ENCODE measurements at places on chromosomes 12 and 14. TPM values are rescaled to one million over a fixed set of nuclear protein-coding genes. Genes with fewer than 3 reads are reported as not detected.

GRCh38 chr14:74249433-74250375 lies 10.5 kb downstream of the VSX2 start:
- no peak for DNase-seq

GPD1 gene
- total RNA-seq, result 222 TPM

GRCh38 chr14:72500234-72500838 lies 393.6 kb downstream of the DPF3 start:
- no peak for DNase-seq

DNA sequence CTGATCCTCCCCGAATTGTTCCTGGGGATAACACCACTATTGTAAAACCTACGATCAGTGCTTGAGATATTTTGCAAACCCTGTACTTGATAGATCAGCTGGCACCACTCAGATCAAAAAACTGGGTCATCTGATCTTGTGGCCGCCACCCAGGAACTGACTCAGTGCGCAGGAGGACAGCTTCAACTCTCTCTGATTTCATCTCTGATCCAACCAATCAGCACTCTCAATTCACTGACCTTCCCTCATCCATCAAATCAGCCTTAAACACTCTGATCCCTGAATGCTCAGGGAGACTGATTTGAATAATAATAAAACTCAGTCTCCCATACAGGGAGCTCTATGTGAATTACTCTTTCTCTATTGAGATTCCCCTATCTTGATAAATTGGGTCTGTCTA lies 4.2 kb upstream of the XPOT start:
- no peak for DNase-seq

DEGS2 gene
- 4.9 TPM for total RNA-seq

SLC4A8 gene
- total RNA-seq, result 1.2 TPM

DNA sequence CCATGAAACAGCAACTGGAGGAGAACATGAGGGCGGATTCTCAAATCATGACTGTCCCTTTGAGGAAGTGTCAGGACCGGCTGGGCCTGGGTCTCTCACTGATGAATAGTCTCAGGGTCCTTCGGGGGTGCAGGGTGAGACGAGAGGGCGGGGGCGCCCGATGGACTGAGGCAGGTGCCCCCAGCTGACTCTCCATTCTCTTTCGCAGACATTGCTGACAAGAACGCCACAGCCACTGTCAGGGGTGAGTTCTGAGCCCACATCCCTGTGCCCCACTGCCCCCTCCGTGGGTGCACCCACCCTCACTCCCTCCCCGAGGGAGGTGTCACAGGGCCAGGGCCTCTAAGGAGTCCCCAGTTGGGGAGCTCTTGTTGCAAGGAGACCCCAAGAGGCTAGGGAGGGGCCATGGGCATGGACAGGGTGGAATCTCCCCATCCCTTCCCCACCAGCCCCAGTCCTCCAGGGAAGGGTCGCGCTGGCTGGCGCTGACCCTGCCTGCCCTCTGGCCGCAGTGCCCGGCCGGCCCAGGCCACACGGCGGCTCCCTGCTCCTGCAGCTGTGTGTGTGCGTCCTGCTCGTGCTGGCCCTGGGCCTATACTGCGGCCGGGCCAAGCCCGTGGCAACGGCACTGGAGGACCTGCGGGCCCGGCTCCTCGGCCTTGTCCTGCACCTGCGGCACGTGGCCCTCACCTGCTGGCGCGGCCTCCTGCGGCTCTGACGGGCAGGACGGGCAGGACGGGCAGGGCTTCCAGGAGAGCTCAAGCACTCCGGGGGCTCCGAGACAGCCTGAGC lies 8.7 kb downstream of the C14orf180 start:
- DNase-seq, result no peak

FNTB gene
- total RNA-seq, result 6.5 TPM

DUSP16 gene
- 30.1 TPM for total RNA-seq

DNA sequence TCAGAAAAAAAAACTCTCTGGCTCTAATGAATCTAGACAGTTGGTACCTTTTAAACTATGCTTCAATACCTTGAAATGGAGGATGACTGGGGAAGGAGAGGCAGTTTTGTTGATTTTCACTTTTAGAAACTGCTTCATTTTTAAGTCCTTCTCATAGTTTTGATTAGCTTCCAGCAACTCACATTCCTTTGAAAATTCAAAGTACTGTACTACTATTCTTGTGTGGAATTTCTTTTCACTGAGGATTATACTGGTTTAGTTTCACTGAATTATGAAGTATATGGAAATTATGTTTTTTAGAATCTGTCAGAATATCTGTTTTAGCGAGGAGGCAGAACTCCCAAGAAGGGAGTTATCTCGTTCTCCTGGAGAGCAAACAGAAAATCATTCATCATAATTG lies 116.3 kb downstream of the TGFB3 start:
- DNase-seq, result no peak

DNA sequence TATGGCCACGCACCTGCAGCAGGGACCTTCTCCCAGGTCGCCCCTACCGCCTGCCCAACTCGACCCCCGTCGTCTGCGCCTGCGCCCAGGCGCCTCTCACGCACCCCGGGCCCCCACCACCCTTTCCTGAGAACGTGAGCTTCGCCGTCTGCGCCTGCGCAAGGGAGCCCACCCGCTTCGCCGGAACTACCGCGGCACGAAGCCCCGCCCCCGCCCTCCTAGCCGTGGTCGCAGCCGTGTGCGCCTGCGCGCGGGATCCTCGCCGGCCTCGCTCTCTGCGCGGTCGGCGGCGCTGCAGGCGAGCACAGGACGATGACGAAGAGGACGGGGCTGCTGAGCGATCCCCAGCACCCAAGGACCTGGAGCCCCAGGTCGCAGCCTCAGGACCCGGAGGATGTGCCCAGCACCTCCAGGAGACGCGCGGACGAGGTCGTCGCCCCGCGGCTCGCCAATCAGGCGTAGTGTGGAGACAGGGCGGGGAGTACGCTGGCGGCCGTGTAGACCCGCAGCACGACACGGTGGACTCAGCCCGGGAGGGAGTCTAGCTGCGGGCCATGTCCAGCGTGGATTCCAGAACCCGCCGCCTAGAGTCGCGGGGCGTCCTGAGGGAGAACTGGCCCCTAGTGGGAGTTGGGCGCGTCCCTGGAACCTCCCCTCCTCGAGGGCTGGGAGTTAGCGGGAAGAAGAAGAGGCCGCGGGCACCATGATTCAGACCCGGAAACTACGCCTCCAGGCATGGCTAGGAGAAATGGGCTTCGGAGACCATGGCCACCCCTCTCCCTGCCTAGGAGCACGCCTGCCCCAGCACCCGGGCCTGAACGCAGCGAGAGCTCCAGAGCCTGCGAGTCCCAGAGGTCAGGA lies 1120.8 kb upstream of the TMEM132C start:
- peak; percentile 97 for DNase-seq

DNA sequence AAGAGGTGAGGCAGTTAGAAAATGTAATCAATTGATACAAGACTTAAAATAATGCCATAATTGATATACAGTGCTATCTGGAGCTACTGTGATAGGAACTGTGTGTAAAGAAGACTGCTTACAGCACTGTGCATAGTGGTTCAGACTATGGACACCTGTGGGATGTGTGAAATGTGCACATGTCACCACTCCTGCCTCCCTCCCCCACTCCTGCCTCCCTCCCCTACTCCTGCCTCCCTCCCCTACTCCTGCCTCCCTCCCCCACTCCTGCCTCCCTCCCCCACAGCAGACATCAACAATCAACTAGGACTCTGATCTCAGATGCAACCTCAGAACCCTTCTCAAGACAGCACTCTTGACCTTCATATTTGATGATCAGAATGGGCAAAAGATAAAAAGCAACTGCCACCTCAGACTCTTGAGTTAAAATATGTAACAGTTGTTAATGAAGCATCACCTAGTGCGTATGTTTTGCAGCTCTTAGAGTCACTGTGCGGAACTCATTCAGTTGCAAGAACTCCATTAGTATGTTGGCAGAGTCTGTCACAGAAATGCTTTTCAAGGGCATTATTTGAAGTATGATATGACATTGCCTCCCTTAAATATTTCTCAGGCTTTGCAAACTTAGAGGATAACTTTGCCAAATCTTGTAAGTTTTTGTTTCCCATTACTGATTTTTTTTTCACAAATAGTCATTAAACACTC lies 255.2 kb upstream of the DDHD1 start:
- DNase-seq, result no peak

- DNase-seq, result no peak
These were observed 160.0 kb downstream of the TRHDE start for GRCh38 chr12:72432037-72432604.

NRIP2 gene
- 11.8 TPM for total RNA-seq

- no peak for DNase-seq
These were observed 153.1 kb downstream of the TMEM117 start for GRCh38 chr12:43988838-43989560.

- DNase-seq, result no peak
These were observed 94.0 kb downstream of the C12orf50 start for GRCh38 chr12:87935216-87935615.

DNA sequence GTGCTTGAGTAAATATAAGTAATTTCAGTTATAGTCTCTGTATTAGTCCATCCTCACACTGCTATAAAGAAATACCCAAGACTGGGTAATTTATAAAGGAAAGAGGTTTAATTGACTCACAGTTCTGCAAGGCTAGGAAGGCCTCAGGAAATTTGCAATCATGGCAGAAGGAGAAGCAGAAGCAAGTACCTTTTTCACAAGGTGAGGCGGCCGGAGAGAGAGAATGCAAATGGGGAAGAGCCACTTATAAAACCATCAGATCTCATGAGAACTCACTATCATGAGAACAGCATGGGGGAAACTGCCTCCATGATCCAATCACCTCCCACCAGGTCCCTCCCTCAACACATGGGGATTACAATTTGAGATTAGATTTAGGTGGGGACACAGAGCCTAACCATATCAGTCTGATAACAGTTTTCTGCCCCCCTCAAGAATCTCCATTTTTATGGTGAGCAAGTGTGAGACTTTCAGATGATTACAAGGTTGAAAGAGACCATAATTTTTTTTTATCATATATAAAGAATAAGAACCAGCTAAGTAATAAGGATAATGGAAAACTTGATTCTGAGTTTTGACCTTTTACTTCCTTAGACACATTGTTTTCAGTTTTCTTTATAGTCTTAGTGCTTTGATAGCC lies 35.6 kb downstream of the LEMD3 start:
- no peak for DNase-seq

GZMH gene
- total RNA-seq, result not detected

PPP1CC gene
- total RNA-seq, result 140 TPM

DNA sequence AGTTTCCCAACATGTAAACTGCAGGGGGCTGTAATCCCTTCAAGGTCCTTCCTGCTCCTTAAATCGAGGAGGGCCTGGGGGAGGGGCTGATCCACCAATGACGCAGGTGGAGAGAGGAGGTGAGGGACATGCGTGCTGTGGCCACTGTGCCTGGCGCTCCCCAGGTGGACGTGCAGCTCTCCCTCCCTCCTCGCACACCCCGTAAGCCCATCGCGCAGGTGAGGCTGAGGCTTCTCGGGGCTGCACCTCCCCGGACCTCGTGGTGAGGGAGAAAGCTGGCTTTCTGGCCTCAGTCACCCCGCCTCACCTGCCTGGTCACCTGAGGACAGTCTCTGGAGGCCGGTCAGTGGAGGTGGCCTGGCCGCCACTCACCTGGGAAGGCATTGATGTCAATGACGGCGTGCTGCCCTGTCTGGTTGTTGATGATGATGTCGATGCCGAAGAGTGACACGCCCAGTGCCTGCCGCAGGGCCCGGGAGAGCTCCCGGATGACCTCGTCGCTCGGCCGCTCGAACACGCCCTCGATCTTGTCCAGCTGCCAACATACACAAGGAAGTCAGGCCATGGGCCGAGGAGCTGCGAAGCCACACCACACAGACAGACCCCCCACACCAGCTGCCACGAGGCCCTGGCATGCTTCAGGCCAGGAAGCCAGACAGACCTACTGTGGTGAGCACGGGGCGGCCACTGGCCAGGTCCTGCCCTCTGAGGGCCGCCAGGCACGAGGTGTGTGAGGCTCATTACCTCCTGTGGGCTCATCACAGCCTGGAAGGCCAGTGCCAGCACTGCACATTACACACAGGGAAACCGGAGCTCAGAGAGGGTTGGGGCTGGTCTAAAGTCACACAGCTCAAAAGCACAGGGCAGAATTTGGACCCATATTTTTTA lies 23.3 kb downstream of the CHGA start:
- peak; percentile 45 for DNase-seq

PTCSC3 gene
- not detected for total RNA-seq

DNA sequence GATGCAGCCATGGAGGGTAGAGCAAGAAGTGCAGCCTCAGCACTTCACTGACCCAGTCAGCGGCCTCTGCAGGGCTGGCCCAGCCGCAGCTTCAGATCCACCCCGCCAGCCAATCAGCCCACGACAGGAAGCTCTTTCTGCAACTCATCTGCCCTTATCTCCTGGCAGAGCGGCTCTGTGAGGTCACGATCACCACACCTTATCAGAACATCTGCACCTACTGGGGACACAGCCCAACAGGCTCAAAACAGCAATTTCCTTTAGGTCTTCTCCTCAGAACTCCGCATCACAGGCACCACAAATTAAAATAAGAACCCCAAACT lies 287.3 kb downstream of the BCL11B start:
- DNase-seq, result no peak

GRCh38 chr12:95859344-95859816 lies 628 bp downstream of the SNRPF start:
- DNase-seq, result peak; percentile 34

- no peak for DNase-seq
These were observed 3.5 kb upstream of the RHOJ start for GRCh38 chr14:63200767-63201166.

SLC5A8 gene
- 0.41 TPM for total RNA-seq

GRCh38 chr12:42162965-42163364 lies 18.3 kb upstream of the GXYLT1 start:
- no peak for DNase-seq

GRCh38 chr12:47383942-47384341 lies 304.2 kb upstream of the AMIGO2 start:
- peak; percentile 36 for DNase-seq

- no peak for DNase-seq
These were observed 27.6 kb downstream of the EML5 start for GRCh38 chr14:88765130-88765529.

MYF5 gene
- total RNA-seq, result 48.5 TPM

GRCh38 chr12:132427999-132428935 lies 61.7 kb upstream of the FBRSL1 start:
- peak; percentile 70 for DNase-seq

- peak; percentile 80 for DNase-seq
These were observed at the start of gene MYBPC1 for GRCh38 chr12:101594700-101595099. MYBPC1 (plus strand) TSS chr12:101594971; CDS start chr12:101595071, 100 bp downstream.

GRCh38 chr12:93950311-93950710 lies 198.1 kb upstream of the PLXNC1 start:
- DNase-seq, result no peak

- DNase-seq, result no peak
These were observed 7.5 kb downstream of the PTGR2 start for GRCh38 chr14:73859145-73859544.

KLHDC1 gene
- 10.9 TPM for total RNA-seq

IL31 gene
- total RNA-seq, result not detected

GPRC5D gene
- not detected for total RNA-seq

OLR1 gene
- 1.2 TPM for total RNA-seq

DNA sequence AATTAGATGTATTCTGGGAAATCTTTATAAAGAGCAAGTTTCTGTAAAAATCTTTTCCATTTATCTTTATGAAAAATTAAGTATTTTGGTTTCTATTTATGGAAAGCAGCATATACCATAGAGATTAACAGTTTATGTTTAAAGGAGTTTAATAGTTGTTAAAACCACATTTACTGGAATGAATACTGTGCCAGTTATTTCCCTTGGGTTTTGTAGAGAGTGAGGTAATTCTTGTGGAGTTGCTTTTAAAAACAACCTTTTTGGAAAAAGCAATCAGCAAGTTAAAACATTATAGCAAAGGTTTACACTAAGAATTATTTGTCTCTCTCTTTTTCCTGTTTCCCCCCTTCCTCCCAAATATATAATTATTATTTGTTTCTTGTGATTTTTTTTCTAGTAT lies 34.9 kb downstream of the AEBP2 start:
- DNase-seq, result peak; percentile 32

CNPY2 gene
- total RNA-seq, result 45.9 TPM

- DNase-seq, result no peak
These were observed 35.8 kb downstream of the SPATA7 start for GRCh38 chr14:88421286-88421685.

Measured in tongue (tissue), 3 donors.